ENCODE measurements at places on chromosomes 16 and 17. TPM values are rescaled to one million over a fixed set of nuclear protein-coding genes. Genes with fewer than 3 reads are reported as not detected.

The CD300LG gene
- not detected for total RNA-seq

The TOX3 gene
- 0.13 TPM for total RNA-seq

The NACA2 gene
- total RNA-seq = not detected

The SCN4A gene
- total RNA-seq = 0.08 TPM

The TAC4 gene
- total RNA-seq = not detected

The DPEP1 gene
- total RNA-seq = not detected

The OTOP2 gene
- not detected for total RNA-seq

The SEPTIN12 gene
- not detected for total RNA-seq

The KRTAP3-1 gene
- total RNA-seq = not detected

The KCNJ16 gene
- not detected for total RNA-seq

The KRTAP1-1 gene
- not detected for total RNA-seq

The CTRL gene
- 3.6 TPM for total RNA-seq

The IGF2BP1 gene
- total RNA-seq = 2.4 TPM

The ENGASE gene
- total RNA-seq = 28.9 TPM

The KRT39 gene
- not detected for total RNA-seq

The RAB37 gene
- 2.3 TPM for total RNA-seq

All from GM12878 (cell line).